Esophagus mucosa (tissue), 1 donor: ENCODE measurements at places on chromosomes 2 and 18.

DNA sequence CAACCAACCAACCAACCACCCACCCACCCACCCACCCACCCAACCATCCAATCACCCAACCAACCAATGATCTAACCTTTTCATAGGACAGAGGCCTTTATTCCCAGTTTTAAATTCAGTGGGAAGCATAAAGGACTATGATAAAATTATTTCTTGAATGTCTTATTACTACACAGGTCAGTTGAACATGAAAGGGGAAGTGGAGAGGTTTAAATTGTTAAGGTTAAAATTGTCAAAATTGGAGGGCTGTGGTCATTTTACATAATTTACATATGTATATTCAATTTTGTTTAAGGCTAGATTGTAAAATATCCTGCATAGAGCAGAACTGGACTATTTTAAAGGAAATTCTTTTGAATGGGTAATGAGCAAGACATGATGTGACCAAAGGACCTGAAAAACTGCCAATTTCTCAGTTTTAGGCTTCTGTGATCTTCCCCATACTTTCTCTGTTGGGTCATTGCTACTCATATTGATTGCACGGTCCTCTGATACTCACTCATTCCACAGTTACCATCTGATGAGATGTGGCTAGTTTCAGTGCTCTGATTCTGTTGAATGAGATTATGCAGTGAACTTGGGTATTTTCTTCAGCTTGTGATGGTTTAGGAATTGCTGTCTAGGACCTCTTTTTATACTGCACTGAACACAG, 127.4 kb downstream of the PLCL1 start:
- no peak for ATAC-seq

- ATAC-seq: no peak
These were observed 66.4 kb downstream of the TSHZ1 start for GRCh38 chr18:75276818-75277609.

DNA sequence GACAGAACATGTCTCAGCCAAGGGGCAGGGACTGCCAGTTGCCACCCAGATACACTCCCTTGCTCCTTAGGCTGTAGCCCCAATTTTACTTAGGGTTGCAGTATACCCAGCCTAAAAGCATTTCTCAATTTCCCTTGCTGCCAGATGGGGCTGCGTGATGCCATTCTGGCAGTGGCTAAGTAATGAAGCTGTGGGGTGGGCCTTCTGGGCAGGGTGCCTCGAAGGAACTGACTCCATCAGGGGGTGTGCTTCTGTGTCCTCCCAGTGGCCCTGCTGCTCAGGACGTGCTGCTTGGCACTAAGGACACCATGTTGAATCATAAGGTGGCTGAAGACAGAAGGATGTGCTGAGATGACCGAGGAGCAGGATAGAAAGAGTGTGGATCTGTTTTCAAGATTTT, 74.2 kb downstream of the VWA3B start:
- ATAC-seq: no peak

GRCh38 chr2:74181739-74182138, 3.1 kb upstream of the MOB1A start:
- ATAC-seq: peak; percentile 5

GRCh38 chr2:144935736-144936135, 415.8 kb upstream of the ZEB2 start:
- no peak for ATAC-seq
